ENCODE measurements at places on chromosomes 2 and 18.

- DNase-seq: no peak
Measured at GRCh38 chr2:120053891-120054290, 41.0 kb downstream of the EPB41L5 start.

GRCh38 chr2:158211502-158211901 lies 109.8 kb downstream of the UPP2 start:
- DNase-seq: no peak

- no peak for DNase-seq
Measured at GRCh38 chr2:158529379-158530259, 72.9 kb downstream of the PKP4 start.

GRCh38 chr2:121828281-121828731 lies 72.9 kb downstream of the TSN start:
- no peak for DNase-seq

GRCh38 chr2:159897720-159898119 lies 99.7 kb upstream of the CD302 start:
- DNase-seq: no peak

GRCh38 chr18:23406271-23406787 lies 46.8 kb upstream of the RIOK3 start:
- DNase-seq: no peak

DNA sequence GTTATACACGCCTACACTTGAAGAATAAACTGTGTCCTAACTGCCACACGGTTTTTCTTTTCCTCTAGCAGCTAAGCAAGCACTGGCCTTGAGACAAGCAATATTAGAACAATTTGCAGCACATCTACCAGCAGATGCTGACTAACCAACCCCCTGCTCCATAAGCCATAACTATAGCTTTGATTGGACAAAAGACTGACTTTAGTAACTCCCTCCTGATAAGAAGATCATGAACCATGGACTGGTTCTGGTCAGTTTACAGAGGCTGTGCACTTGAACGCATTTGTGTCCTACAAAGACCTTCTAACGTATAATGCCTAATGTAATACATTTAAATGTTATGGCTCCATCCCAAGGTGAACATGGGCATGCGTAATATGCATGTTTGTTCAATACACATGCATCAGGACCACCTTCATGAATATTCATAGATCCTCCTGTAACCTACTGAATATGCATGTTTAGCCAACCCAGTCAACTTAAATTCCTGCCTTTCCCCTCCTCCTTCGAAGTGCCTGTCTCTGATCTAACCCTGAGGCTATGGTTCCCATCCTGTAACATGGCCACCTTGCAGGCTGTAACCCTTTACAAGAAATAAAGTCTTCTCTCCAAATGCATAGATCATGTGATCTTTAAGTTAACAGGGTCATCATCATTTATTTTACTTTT lies 26.5 kb downstream of the SLC4A5 start:
- DNase-seq: no peak

DNA sequence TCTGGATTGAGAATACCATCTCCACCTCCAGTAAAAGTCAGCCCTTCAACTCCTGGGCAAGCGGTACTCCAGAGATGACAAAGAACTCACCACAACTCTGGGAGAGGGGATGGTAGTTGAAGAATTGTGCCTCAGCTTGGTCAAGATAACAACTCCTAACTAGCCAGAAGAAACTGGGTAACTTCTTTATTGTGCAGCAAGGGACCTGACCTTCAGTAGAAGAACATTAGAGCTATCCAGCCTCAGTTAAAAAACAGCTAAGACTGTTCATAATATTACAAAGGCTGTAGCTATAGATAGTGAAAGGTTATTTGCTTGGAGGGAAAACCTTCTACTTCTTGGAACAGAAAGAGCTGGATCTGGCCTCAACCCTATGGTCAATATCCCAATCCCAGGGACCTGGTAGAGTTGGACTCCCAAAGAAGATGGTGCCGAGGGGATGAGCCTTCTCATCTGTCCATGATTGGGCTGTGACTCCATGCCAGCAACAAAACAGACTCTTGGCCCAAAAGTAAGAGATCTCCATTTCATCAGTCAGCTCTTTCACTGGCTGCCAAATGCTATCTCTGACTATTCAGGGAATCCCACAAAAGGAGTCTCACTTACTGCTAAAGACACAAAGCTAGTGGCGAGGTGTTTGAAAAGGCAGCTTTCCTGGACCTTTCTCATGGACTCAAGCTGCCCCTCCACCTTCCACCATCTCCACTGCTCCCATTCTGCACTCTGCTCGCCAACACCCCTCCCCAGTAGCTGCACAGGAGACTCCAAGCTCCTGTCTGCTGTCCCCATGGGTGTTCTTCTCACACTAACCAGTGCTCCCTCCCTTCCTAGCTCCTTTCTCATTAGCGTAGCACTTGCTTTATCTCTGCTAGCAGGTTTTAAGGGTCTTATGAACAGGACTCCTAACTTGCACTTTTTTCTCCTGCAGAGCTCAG lies 145.8 kb downstream of the CAPN13 start:
- DNase-seq: no peak

All from stimulated activated CD8-positive, alpha-beta memory T cell treated with anti-CD3 and anti-CD28 coated beads, Interleukin-15, amount 100 ng/mL, for 24 hours (primary cell).